ENCODE measurements at places on chromosomes 5 and 9.
A peak's percentile ranks its signal among the peaks of the same experiment; 100 is the strongest.

DNA sequence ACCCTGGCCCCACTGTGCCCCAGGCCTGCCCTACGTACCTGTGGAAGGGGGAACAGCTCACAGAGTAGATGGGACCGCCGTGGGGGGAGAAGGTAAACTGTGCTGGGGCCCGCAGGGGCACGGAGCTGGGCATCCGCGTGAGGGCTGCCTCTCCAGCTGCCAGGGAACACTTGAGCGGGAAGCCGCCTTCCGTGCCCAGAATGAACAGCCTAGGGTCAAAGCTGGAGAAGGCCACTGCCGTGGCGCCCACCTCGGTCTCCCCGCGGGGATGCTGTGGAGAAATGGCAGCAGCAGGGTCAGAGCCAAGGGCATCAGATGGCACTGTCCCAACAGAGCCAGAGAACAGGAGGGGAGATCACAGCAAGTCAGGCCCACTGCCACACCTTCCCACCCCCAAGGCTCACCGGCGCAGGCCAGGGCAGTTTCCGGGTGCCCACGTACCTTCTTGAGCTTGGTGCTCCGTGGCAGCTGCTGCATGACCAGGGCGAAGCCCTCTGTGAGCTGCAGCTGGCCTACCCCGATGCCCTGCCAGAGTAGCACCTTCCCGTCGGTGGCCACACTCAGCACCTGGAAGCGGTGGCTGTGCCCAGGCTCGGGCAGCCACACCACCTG lies 21.9 kb downstream of the DYNC2I2 start:
- no peak for DNase-seq

DNA sequence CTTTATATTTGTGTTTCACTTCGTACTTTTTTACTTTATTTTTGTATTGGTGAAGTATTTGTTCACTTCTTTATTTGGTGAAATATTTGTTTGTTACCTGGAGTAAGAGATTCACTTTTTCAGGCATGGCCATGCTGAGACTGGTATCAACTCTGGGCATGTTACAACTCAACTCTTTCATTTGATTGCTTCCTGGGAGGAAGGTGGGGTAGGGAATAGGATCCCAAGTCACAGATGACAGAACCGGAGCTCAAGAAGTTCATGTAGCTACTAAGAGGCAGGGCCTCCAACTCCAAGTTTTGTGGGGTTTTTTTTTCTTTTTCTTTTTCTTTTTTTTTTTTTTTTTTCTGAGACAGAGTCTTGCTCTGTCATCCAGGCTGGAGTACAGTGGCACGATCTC lies 6.1 kb upstream of the ADGRD2 start:
- DNase-seq, result no peak

DNA sequence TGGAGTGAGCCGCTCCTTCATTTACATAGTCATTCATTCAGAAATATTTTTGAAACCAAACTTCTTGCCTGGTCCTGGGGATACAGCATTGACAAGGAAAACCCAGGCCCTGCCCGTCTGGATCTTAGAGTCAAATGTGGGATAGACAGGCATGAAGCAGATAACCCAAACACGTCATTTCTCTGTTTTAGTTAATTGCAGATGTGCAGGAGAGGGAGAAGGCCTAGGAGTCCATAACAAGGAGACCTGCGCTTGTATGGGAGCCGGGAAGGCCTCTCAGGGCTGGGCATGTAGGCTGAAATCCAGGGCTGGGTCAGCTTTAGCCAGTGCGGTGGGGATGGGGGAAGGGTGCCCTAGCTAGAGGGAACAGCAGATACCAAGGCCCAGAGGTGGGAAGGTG lies 43.3 kb downstream of the PRRX2 start:
- no peak for DNase-seq

DNA sequence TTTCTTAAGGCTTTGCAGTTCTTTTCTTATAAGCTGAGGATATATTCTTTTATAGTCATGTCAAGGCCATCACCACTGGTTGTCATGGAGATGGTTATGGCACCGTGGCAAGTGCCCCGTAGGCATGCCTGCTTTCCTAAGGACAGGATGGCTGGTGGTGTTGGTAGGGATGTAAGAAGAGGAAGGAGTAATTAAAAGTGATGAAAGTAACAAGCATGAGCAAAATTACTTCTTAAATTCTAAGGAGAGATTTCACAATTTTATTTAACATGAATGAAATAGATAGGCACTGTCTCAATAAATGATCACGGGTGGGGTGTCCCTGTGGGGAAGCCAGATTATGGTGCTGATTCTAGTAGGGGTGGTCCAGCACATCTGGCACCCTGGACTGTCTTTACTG lies 290.2 kb upstream of the KLF4 start:
- DNase-seq, result no peak

GRCh38 chr5:134371834-134372340 lies 518 bp downstream of the UBE2B start:
- peak; percentile 51 for DNase-seq

- DNase-seq, result no peak
These were observed 1134.3 kb upstream of the C9orf72 start for GRCh38 chr9:28707616-28708015.

DNA sequence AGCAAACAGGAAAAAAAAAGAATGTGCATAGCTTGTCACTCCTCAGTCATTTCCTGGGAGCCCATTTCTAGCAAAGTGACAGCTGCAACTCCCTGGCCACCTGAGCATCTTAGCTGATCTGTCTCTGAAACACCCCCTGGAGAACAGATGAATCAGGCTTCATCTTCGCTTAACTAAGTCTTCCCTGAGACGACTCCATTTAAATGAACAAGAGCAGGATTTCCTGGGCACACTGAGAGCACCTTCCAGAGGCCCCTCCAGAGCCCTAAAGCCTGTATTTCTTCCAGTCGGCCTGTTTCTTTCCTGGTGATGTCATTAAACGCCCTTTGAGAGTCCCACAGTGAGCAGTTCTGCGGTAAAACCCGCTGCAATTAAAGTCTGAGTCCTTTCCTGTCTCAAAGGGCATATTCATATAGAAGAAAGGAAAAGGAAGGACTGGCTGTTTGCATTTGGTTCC lies 13.9 kb downstream of the TGFBI start:
- no peak for DNase-seq

DNA sequence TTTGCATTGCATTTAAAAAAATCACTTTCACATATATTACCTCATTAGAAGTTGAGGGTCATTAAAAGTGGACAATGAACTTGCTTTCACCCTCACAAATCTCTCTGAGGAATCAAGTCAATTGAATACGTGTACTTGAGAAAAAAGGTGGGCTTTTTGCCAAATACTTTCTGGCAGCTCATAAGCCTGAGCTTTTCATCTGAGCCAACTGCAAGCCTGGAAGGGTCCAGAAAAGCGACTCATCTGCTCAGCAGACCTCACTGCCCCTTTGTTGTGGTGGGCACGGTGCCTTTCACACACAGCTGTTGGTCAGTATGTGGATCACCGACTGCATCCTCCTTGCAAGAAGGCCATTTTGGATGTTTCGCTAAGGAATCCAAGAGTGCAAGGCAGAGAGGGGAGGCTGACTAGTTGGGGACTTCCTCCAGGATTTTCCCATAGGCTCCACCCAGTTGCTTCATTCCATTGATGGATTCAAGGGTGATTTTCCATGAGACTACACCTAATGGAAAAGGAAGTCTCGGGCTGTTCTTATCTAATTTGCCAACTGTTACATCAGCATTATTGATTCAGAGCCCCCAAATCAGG lies 564.7 kb downstream of the PDE4D start:
- DNase-seq, result no peak

GRCh38 chr5:18069790-18070189 lies 435.5 kb downstream of the TAF11L14 start:
- DNase-seq, result no peak

DNA sequence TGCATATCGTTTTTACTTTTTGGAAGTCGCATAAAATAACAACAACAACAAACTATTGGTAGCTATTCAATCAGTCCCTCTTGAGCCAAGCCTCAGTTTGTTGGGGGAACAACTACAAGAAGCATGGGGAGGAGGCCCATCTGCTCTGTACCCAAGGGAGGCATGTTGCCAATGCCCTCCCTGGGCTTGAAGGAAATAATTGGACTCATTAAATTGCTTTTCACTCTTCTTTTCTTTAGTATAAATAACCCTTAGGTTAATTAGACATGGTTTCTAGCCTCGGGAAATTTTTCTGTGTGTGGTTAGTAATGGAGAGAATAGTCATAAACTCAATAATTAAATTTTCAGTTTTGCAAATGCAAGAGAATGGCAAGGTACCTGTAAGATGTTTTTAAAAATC lies 500.7 kb downstream of the TLE4 start:
- DNase-seq, result no peak

DNA sequence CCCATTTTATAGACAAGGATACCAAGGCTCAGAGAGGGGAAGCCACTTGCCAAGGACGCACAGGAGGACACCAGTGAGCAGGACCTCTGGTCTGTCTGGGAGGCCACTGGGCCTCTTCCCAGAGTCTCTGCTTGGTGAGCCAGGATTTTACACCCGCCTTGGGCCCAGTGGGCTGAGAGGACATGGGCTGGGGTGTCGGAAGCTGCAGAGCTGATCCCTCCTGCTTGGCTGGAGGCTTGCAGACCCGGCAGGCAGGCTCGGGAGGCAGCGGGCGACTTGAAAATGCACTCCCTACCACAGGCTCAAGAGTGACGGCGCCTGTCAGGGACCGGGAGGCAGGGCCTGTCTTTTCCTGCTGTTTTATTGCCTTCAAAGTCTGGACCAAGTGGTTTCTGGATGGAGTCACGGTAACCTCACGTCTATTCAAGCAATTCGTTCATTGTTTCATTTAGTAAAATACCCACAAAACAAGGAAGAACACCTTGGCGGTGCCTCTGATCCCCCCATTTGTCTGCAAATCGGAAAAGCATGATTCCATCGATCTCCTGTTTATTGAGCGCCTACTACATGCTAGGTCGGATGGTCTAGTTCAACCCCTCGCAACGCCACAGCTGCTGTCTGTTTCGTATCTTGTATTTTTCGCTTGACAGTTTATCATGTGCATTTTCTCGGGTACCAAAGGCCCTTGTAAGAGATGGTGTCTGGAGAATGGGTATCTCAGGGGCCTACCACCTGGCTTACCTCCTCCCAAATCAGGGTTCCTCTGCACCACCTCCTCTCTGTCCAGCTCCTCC lies 108.1 kb upstream of the IER5L start:
- DNase-seq, result peak; percentile 12

DNA sequence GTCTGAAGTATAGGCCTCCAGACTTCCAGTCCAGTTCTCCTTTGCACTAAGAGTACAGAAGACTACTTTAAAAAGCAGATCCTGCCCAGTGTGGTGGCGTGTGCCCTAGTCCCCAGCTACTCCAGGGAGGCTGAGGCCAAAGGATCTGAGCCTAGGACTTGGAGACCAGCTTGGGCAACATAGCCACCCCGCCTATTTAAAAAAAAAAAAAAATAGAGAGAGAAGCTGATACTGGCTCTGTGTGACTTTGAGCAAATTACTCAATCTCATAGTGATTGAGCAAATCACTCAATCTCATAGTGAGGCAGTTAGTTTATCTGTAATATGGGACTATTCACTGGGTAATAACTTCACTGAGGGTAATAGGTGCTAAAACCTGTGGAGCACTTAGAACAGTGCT lies 43.6 kb upstream of the KDM4C start:
- no peak for DNase-seq

GRCh38 chr5:134944630-134945029 lies 23.1 kb upstream of the CATSPER3 start:
- DNase-seq, result no peak

DNA sequence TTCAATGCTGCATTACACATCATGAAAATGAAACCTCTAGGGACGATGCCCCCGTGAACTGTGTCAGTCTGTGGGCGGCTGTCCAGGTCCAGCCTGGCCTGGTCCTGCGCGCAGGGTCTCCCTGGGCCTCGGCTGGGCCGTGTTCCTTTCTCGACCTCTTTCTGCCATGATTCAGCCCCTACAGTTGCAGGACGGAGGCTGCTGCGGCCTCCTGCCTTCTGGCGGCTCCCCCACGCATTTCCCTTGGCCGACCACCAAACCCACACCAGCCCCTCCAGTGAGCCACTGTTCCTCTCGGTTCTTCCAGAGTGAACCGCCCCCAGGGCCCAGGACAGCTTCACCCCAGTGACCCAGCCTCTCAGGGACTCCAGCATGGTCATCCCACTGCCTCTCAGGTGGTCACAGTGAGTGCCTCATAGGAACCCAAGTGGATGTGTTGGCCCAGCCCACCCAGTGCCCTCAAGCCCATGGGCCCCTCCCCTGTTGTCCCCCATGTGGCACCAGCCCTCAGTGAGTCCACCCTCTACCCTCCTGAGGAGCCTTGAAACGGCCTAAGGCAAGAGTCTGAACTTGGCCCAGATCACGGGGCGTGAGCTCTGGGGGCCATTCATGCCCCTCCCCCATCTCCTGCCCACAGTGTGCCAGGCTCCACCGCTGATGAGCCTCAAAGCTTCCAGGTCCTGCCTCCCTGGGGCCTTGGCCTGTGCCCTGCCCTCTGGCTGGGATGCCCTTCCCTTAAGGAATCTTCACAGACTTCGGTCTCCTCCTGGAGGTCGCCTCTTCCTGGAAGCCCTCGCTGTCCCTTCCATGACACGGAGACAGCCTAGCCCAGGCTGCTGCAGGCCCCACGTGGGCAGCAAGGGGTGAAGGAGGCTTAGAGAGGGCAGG lies 10.0 kb upstream of the CLIC3 start:
- no peak for DNase-seq

GRCh38 chr9:5872511-5872910 lies 18.2 kb upstream of the MLANA start:
- DNase-seq, result no peak

DNA sequence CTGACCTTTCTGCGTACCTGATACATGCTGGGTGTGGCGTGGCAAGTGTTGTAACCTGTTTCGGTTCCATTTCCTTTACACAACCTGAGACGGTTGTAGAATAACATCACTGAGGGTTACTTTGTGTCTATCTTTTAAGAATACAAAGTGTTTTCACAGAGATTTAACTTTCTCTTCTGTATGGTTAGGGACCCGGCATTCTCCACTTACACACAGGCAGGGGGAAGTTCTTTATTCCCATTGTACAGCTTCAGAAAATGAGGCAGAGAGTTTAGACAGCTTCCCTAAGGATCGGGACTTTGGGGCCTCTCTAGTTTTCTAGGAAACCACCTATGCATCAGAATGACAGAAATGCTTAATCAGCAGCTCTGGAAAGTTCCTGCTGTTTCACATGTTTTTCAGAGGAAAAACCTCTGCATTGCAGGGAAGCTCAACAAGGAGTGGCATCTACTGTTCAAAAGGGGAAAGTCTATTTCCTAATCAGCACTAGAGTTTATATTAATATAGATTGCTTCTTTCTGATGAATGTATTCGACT lies 41.3 kb downstream of the CAST start:
- no peak for DNase-seq

DNA sequence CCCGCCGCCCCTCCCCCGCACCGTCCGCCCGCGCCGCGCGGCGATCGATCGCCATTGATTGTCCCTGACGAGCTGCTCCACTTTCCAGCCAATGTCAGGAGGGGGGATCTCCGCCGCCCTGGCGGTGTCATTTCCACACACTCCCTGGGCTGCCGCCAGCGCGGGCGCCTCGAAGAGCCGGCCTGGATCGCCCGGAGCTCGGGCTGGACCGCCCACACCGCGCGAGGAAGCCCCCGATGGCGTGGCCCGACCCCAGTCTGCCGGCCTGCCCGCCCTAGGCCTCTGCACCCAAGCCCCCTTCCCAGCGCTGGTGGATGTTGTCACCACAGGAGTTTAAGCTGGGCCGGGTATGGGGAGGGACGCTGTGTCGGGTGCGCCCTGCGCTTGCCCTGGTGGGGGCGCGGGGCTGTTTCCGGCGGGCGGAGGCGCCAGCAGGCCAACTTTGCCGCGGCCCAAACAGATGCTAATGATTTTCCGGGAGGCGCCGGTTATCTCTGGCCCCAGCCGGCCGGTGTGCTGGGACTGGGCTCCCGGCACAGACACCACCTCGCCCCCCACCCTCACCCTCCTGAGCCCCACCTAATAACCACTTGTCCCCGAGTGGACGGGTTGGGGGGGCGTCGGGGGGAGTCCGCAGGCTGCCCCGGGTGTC lies 10.6 kb upstream of the CXXC5 start:
- DNase-seq, result peak; percentile 66

GRCh38 chr9:74666625-74667316 lies 169.6 kb downstream of the RORB start:
- no peak for DNase-seq

Measured in activated T-cell treated with anti-CD3 and anti-CD28 coated beads, Interleukin-2, amount 50 U/mL, for 1 hour (primary cell).